Femur (tissue), 1 donor: ENCODE measurements at places on chromosomes 12 and 14.

DNA sequence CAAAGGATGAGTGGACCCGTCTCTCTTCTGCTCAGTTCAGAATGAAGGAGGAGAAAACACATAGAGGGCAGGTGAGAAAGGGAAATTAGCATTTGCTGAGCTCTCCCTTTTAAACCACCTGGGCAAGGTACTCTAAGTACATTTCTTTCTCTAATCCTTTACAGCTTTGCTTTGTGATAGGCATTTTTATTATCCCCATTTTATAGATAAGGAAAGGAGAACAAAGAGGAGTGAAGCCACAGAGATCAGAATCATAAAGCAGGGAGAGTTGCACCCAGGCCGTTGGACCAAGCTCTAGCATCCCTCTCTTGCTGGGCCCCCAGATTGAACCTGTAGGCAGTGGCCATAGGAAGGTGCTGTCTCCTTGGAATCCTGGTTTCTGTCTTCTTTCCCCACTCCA lies 47.0 kb downstream of the VCPKMT start:
- DNase-seq: no peak

GRCh38 chr12:111557271-111558106 lies 41.6 kb downstream of the ATXN2 start:
- DNase-seq: no peak

- DNase-seq: no peak
Measured at GRCh38 chr12:52007982-52008510, 1.3 kb downstream of the TAMALIN start.

- DNase-seq: no peak
Measured at GRCh38 chr14:75549169-75549568, 26.9 kb downstream of the BATF start.

DNA sequence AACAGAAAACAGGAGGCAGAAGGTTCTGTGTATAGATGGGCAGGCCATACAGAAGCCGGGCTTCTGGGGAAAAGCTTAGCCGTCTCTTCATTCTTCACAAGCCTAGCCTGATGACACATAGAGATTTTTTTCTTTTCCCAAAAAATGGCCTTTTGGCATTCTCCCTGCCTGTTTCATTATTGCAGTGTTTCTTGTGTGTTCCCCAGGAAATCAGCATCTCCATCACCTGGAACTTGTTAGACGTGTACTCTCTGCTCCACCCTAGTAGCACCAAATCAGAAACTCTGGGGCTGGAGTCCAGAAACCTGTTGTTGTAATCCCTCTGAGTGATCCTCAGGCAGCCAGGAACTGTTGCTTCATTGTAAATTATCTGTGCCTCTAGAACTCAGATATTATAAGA lies 388.1 kb downstream of the CCDC91 start:
- DNase-seq: no peak

- DNase-seq: peak; percentile 57
Measured at GRCh38 chr14:94051115-94051514, 25.0 kb downstream of the OTUB2 start.

DNA sequence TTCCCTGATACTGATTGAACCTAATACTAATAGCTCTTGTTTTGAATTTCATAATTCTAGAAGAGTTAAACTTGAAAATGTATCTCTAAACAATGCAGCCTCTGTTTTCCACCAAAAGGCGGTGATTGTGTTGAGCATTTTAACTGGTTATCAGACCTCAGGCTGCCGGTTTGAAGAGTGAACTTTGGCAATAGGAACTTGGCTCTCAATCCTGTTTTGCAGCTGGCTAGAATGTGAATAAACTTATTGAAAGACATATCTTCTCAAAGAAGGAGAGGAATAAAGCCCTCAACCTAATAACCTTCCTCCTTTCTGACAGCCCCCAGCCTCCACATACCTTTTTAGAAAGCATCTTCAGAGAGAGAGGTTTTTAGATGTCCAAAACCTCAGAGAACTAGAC lies 105.4 kb downstream of the SRGAP1 start:
- peak; percentile 33 for DNase-seq

- peak; percentile 66 for DNase-seq
Measured at GRCh38 chr14:95516554-95517181, at the start of gene SYNE3. TSS of gene SYNE3 (minus strand) at chr14:95516650. CDS start at chr14:95475821, 40,829 bp downstream.

DNA sequence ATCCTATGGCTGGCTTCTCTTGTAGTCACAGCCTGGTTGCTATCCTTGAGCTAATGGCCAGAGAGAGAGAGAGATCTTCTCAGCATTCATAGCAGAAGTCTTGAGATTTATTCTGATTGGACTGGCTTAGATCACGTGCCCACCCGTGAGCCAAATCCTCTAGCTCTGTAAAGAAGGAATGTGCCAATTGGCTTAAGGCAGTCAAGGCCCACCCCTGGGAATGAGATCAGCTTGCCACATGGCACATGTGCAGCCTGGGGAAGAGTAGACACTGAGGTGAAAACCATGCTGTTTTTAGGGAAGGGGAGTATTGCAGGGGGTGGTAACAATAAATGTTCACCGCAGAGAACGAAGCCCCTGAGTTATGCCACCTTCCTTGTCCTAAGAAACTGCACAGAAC lies 36.3 kb downstream of the PLEKHG7 start:
- DNase-seq: peak; percentile 28

- DNase-seq: no peak
Measured at GRCh38 chr14:72666610-72667009, 227.3 kb downstream of the DPF3 start.

GRCh38 chr14:100263141-100263540 lies 24.2 kb downstream of the YY1 start:
- DNase-seq: no peak

DNA sequence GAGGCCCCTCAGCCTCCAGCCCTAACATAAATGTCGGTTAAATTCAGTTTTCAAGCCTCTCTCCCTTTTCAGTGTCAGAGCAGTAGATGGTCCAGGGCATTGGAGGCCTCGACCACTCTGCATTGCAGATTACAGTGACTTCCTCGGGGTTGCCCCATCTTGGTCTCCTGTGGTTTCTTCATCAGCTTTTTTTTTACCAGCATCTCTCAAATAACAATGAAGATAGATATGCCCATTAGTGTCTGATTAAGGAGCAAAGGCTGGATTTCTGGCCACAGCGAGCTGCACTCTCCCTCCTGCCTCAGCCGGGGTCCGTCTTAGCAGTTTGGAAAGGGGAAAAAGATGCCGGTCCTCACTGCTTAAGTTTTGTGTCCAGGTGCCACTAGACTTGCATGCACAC lies 49.7 kb downstream of the C14orf132 start:
- no peak for DNase-seq

GRCh38 chr14:84657911-84658310 lies 872.0 kb upstream of the FLRT2 start:
- no peak for DNase-seq

- DNase-seq: no peak
Measured at GRCh38 chr14:99579903-99580571, 24.0 kb downstream of the CCDC85C start.

GRCh38 chr12:122929812-122930211 lies 33.9 kb upstream of the VPS37B start:
- DNase-seq: no peak

DNA sequence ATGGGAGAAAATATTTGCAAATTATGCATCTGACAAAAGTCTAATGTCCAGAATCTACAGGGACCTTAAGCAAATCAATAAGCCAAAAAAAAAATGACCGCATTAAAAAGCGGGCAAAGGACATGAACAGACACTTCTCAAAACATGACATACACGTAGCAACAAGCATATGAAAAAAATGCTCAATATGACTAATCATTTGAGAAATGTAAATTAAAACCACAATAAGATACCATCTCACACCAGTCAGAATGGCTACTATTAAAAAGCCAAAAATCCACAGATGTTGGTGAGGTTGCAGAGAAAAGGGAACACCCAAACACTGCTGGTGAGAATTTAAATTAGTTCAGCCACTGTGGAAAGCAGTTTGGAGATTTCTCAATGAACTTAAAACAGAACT lies 16.1 kb downstream of the PAWR start:
- no peak for DNase-seq

DNA sequence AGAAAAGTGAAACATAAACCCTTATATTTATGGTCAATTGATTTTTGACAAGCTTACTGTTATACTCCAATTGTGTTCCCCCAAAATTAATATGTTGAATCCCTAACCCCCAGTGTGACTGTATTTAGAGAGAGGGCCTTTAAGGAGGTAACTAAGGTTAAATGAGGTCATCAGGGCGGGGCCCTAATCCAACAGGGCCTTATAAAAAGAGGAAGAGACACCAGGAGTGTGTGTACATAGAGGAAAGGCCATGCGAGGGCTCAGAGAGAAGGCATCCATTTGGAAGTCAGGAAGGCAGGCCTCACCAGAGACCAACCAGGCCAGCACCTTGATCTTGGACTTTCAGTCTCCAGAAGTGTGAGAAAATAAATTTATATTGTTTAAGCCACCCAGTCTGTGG lies 6.5 kb upstream of the VTI1B start:
- no peak for DNase-seq

- no peak for DNase-seq
Measured at GRCh38 chr12:53931844-53932581, 6.6 kb upstream of the HOXC13 start.

GRCh38 chr12:109763201-109763841 lies 49.7 kb downstream of the FAM222A start:
- peak; percentile 11 for DNase-seq

GRCh38 chr12:9381619-9382018 lies 173.4 kb upstream of the PZP start:
- no peak for DNase-seq

GRCh38 chr12:14273913-14274311 lies 91.6 kb upstream of the ATF7IP start:
- no peak for DNase-seq

- no peak for DNase-seq
Measured at GRCh38 chr12:72278894-72279293, 6.7 kb downstream of the TRHDE start.

DNA sequence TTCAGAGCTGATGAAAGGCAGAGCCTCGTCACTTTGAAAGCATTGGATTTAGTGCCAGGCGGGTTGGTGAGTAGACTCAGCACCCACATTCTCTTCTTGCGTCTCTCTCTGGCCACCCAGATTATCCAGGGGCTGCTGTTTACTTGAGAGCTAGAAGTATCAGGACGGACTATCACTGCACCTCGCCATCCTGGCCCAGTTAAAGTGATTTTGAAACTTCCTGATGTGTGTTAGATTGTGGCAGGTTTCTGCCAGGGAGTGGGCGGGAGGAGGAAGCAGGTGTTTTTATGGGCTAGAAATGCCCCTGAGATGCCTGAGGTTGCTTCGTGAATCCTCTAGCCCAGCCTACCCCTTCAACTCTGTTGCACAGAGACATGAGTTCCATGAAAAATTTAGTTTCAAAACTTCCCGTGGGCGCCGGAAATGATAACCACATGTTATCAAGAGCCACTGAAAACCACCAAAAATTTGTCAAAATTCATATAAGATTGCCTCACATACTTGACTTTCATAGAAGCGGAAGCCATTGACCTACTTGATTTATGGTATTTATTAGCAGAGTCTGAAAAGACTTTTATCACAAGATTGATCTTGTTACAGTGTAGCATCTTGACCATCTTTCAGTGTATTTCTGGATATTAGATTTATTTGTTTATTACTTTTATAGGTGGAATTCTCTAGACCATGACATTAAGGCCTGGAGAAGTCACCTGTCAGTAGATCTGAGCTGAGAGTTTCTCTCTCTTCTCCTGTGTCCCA lies 466.0 kb downstream of the RAD51B start:
- no peak for DNase-seq

GRCh38 chr12:93029091-93029490 lies 100.0 kb upstream of the EEA1 start:
- no peak for DNase-seq

- DNase-seq: no peak
Measured at GRCh38 chr12:24268663-24269186, 319.3 kb upstream of the SOX5 start.

- no peak for DNase-seq
Measured at GRCh38 chr14:54532111-54533012, 22.7 kb downstream of the CGRRF1 start.

GRCh38 chr14:57526942-57527341 lies 33.3 kb upstream of the CCDC198 start:
- DNase-seq: no peak

DNA sequence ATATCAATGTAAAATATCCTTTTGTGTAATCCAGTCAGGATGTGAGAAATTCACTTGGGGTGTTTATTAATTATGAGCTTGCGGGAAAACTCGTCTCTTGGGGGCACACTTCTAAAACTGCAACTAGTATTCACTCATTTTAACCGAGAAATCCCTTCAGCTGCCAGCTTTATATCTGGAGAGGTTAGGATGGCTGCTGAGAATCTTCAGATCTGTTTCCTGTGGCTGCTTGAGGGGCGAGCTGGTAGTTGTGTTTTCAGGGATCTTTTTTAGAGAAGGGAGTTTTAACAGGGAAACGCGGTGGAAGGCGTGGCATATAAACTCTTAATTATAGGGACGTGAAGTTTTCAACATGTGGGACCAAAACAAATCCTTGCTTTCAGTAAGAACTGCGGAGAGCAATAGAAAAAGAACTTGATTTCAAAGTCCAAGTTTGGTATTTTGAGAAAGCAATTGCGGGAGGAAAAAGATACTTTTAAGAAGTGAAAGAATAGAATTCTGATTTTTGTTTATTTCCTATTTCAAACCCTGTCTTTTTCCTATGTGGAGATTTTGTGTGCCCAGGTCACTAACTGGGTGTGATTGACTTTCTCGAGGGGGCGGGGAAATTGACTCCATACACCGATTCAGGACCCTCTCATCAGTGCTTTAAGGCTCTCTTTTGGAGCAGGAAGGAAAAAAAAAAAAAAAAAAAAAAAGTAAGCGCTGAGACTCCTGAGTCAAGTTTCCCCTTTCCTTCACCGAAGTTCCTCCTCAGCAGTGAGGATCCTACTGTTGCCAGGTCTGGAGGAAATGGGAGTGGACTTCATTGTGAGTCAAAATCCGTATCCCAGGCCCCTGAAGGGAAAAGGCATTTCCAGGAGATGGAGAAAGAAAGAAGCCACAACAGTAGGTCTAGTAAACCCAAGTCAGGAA lies 1.1 kb downstream of the PPFIBP1 start:
- peak; percentile 62 for DNase-seq

DNA sequence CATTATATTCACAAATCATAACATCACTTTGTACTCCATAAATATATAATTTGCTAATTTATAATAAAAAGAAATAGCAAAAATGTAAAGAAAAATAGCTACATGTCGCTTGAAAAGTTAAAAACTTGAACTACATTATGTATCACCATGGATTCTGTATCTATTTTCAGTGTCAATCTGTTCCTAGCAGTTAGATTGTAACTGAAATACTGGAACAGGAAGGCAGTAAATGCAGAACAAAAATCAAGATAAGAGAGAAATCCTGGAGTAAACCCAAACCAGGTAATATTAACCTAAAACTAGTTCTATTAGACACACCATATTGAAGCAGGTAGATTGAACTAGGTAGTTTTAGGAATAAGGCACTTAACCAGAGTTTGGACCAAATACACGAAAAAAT lies 60.3 kb downstream of the IPO8 start:
- no peak for DNase-seq

GRCh38 chr14:56580221-56580711 lies 668 bp downstream of the TMEM260 start:
- no peak for DNase-seq

DNA sequence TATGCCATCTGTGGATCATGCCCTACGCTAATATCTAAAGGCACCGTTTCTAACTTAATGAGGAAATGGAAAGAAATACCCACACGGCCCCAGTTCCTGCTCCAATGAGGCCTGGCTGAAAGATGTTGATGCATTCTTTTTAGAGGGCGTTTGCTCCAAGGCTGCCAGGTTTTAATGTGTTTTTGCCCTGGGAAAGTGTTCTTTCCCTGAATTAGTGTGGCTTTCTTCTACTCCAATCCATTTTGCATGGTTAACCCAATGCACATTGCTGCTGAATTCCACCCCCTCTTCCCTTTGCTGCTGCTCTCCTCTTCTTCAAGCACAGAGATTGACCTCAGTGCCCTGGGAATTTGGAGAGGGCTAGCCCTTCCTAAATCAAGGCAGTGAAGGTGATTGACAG lies 1.1 kb downstream of the MYF5 start:
- DNase-seq: no peak

GRCh38 chr12:107948391-107948945 lies 174.0 kb downstream of the ASCL4 start:
- peak; percentile 51 for DNase-seq
